ENCODE measurements at places on chromosomes 7 and 10.

- DNase-seq = no peak
These were observed at the start of gene ANKRD22 for GRCh38 chr10:88851706-88852105. ANKRD22 (minus strand) TSS chr10:88851844; CDS start chr10:88851607, 237 bp downstream.

DNA sequence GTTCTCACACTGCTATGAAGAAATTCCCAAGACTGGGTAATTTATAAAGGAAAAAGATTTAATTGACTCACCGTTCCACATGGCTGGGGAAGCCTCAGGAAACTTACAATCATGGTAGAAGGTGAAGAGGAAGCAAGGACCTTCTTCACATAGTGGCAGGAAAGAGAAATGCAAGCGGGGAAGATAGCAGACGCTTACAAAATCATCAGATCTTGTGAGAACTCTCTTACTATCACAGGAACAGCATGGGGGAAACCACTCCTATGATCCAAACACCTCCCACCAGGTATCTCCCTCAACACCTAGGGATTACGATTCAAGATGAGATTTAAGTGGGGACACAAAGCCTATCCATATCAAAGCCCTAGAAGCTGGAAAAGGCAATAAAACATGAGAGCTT is 130.8 kb downstream of the MDFIC start:
- DNase-seq = no peak

- DNase-seq = no peak
These were observed 336.7 kb upstream of the KLF6 start for GRCh38 chr10:4121502-4122380.

DNA sequence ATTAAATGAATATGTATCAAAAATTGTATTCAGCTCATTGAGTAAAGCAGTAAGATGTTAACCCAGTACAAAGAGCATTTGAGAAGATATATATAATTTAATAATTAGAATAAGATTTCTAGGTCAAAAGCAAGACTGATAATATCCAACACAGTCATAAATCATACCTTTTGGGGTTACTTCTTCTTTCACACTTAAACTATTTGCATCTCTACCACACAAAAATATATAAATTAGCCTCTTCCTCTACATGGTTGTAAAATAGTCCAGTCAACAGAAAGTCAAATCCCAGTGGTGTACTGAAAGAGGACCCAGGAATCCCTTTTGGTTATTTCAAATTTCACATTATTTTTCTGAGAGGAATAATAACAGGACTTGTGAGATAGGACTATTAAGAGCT is 204.6 kb upstream of the INHBA start:
- no peak for DNase-seq

DNA sequence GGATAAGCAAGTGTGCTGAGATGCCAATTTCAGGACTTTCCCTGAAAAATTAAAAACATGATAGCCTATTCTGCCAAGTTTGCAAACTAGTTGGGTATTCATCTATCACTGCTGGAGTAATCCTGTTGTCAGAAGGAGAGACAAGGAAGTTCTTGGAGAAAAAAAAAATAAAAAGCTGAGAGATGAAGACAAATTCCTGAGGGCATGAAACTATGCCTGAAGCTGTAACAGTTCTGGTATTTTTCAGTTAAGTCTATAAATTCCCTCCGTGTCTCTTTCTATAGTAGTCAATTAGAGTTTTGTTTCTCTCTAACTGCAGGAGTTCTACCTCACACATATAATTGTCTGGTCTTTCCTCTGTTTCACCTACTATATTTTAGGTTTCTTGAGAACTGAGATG is 95.7 kb downstream of the DGKB start:
- peak; percentile 53 for DNase-seq

- DNase-seq = no peak
These were observed 797.9 kb downstream of the LRMDA start for GRCh38 chr10:76229341-76229740.

DNA sequence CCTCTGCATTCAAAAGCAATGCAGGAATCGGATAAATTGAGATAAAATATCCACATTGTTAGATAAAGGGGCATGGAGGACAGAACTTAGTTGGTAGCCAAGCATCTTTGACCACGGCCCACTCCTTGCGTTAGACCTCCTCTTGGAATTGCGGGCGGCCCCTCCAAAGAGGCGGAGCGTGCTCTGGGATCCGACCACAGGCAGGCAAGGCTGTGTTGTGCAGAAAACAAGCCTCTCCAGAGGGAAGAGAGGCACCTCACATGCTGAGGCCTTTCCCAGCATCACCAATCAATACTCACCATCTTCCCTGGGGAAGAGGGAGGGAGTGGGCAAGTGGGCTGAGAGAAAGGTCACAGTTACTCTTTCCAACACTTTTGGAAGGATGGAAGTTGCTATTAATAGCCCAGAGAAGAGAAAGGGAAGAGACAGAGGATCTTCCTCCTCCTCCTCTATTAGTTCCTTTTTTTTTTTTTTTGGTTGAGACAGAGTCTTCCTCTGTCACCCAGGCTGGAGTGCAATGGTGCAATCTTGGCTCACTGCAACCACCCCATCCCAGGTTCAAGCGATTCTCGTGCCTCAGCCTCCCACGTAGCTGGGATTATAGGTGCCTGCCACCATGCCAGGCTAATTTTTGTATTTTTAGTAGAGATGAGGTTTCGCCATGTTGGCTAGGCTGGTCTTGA is 49.7 kb upstream of the NRF1 start:
- DNase-seq = no peak

GRCh38 chr10:5595591-5595990 is 70.8 kb downstream of the ASB13 start:
- no peak for DNase-seq

- no peak for DNase-seq
These were observed 40.7 kb downstream of the ATE1 start for GRCh38 chr10:121886997-121887622.

DNA sequence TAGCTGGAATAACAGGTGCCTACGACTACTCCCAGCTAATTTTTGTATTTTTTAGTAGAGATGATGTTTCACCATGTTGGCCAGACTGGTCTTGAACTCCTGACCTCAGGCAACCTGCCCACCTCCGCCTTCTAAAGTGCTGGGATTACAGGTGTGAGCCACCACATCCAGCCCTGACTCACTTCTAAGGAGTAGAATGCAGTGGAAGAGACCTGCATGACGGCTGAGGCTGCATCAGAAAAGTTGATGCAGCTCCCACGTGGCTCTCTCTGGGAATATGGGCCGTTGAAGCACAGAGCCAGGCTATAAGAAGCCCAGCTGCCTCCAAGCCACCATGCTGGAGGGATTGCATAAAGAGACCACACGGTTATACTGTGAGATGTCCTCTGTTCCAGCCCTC is 21.6 kb upstream of the ASL start:
- DNase-seq = no peak

DNA sequence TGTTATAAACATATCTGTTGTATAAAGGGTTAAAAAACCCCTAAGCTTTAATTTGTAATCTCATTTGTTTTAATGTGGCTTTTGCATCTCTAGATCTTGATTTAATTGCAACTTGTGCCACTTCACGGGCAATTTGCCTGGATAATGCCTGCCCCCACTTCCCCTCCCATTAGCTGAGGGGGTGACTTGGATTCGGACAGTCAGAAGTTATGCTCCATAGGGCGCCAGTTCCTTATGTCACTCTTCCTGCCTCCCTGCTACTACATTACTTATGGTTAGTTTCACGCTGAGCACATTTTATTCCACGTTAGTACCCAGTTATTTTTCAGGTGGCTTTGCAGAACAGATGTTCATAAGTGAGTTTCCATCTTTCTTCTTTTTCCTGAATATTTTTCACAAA is 1015.2 kb upstream of the PHF14 start:
- no peak for DNase-seq

- DNase-seq = no peak
These were observed 104.8 kb downstream of the ITIH5 start for GRCh38 chr10:7561985-7562384.

DNA sequence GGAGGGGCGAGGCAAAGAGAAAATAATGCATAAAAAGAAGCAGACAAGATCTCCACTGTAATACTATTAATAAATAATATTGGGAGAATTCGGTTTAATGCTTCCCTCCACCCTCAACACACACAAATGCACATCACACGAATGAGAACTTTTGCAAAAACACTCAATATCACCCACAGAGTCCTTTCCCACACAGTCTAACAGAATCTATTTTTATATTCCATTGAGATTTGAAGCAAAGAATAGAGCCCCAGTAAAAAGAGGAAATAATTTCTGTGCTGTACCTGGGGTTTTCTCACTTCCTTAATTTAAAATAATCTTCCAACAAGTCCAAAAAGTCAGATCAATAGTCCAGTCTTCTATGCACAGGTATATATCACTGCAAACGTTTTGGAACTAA is 17.0 kb downstream of the PIK3AP1 start:
- no peak for DNase-seq
